Stimulated activated CD4-positive, alpha-beta T cell treated with anti-CD3 and anti-CD28 coated beads, TNF-alpha, amount 100 ng/mL, for 1 hour (primary cell): ENCODE measurements at places on chromosomes 1 and 21.

DNA sequence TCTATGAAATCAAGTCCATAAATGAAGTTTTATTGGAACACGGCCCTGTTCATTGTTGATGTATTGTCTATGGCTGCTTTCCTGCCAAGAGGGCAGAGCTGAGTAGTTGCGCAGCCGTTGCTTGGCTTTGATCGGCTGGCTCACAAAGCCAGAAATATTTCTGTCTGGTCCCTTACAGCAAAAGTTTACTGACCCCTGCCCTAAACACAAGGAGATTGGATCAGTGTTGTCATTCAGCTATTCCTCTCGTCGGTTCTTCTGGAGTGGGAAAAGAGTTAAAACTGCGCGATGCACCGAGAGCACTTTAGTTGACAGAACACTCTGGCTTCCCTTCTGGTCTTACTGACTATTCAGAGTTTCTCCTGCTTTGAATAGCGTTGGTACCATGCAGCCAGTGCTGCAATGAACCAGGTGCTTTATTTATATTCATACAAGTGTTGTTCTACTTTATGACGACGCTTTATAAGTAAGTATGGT lies 868 bp downstream of the ZBTB40 start:
- no peak for DNase-seq

DNA sequence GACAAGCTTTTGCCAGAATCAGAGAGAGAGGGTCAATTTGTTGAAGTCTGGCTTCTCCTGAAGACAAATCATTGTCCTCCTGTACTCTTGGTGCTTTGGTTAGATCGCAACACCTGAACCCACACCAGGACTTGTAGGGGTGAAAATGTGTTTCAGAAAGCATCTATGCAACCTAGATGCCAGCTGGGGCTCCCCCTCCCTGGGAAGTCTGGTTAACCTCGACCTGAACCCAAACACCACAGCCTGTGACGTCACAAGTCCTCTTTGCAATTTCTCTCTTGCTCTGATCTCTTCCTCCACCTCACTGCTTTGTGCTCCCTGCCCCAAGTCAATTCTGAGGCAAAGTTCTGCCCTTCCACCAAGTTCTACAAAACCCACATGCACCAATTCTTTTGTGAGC lies 42.8 kb upstream of the USP24 start:
- peak; percentile 34 for DNase-seq

DNA sequence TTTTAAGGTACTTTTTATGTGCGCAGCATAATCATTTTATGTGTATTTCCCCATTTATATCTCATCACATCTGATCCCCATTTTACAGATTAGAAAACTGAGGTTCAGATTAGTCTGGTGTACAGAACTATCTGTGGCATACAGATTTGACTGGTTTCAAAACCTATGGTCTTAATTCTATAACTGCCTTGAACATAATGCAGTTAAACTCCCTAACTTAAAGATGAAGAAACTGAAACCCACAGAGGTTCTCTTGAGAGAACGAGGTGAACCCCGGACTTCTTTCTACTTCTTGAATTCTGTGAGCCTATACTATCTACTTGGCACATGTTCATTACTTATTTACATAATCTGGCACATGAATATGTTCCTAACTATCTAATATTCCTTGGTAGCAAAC lies 479.1 kb downstream of the AGBL4 start:
- no peak for DNase-seq

DNA sequence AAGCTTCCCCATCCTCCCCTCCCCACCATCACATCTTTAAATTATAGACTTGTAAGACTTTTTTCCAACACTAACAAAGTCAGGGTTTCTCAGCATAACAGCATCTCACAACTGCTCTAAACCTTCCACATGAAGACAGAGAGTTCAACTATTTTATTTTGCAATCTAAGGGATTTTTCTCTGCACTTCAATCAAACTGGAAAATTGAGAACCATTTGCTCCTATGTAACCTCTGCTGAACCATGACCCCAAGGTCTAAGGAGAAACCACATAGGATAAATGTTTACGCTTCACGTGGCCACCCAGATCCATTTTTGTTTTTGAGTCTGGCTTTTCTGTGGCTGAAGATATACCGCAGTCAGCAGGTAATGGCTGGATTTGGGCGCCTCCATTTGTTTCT lies 13.2 kb downstream of the ERRFI1 start:
- DNase-seq = no peak

DNA sequence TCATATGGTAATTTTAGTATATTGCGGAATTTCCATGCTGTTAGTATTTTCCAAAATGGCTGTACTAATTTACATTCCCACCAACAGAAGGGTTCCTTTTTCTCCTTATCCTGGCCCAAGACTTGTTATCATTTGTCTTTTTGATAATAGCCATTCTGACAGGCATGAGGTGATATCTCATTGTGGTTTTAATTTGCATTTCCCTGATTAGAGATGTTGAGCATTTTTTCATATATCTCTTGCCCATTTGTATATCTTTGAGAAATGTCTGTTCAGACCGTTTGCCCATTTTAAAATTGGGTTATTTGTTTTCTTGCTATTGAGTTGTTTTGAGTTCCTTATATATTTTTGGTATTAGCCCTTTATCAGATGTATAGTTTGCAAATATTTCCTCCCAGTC lies 14.0 kb downstream of the CAPZA1 start:
- no peak for DNase-seq

DNA sequence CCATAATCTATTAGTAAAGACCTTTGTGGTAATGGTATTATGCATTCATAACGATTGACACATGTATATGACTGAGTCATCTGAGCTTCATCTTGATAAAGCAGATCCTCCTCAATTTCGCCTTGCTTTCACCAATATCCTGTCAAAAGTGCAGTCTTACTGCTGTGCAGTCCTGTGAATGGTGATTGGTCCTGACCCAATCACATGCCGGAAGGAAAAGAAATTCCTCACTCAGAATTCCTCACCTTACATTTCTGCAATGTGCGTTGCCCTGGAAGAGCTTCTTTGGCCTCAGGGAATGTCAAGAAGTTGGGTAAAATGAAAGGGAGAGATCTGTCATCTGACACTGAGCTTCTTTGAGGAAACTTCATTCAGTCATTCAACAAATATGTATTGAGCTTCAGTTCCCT lies 121.0 kb upstream of the TSPAN2 start:
- DNase-seq = no peak

GRCh38 chr1:222224156-222224555 lies 323.7 kb downstream of the HHIPL2 start:
- DNase-seq = no peak

GRCh38 chr1:15849775-15850324 lies 2.3 kb downstream of the SPEN start:
- no peak for DNase-seq

GRCh38 chr1:220698607-220699016 lies 8.4 kb downstream of the C1orf115 start:
- DNase-seq = no peak

GRCh38 chr1:200035956-200036618 lies 8.6 kb downstream of the NR5A2 start:
- DNase-seq = no peak

GRCh38 chr1:115074839-115075534 lies 14.3 kb downstream of the TSPAN2 start:
- DNase-seq = no peak

DNA sequence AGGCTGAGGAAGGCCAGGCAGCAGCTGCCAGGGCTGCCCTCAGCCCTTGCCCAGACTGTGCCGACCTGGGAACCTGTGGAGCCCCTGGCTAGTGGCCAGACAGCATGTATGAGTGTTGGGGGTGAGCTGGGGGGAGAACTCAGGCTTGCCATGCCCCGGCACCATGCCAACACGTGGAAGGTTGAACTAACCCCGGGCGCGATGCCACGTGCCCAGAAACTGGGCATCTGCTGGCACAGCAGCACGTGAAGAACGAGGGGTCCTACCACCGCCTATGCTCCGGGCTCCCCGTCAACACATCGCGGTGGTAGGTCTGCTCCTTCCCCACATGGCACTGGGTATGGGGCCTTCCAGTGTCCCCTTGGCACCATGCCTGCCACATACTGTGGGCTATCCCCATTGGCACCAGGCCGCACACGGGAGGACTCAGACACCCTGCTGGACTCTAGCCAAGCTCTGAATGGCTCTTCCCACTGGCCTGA lies 68.7 kb downstream of the CASZ1 start:
- no peak for DNase-seq

DNA sequence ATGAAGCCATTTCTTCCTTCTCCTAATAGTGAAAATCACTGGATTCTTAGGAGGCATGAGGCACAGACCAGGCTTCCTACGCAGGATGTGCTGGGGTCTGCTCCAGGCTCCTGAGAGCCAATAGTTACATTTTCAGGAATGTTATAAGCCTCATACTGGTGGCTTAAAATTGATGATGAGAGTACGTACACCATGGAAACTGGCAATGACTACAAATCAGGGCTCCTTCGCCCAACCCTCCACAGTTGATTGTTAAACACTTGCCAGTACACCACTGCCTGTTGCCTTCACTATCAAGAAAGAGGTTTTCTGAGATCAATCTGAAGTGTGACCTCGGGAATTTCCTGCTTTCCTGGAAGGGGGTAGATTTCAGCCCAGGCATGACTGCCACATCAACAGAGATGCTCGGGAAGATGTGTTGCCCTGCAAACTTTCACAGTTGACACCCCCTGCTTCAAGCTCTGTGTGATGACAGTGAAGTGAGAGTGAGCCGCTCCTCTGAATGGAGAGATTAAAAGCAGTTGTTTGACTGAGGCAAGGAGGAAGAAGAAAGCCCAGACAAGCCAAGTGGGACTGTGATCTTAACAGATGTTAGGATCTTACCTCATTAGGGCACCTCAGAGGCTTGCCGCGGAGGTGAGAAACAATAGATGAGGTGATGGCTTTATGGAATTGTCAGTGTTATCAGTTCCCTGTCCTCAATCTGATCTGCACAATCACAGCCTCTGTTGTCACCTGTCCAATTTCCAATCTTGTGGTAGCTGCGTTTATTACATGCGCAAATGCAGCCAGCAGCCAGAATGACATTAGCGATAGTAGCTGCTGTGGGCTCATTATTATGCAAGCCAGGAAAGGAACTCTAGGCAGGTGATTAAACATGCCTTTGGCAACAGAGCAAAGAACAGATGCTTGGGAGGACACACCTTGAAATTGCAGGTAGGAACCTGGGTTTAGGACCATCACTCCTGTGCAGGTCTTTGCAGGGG lies 277.3 kb downstream of the KAZN start:
- no peak for DNase-seq
